ENCODE measurements at places on chromosomes 3 and 15.

DNA sequence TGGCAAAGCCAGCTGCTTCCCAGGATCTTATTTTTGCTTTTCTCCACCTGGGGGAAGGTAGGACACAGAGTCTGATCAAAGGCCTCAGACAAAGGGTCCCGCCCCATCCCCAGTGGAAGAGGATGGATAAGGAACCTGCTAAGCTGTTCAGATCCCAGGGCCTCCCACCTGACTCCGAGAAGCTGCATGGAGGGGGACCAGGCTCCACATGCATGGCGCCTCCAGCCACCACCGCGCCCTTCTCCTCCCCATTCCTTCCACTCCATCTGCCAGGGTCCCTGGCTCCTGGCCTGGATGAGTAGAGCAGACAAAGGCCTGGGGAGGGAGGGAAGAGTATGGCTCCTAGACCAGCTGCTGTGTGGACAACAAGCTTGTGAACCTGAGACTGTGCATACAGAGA is 20.0 kb upstream of the CRABP1 start:
- no peak for DNase-seq

DNA sequence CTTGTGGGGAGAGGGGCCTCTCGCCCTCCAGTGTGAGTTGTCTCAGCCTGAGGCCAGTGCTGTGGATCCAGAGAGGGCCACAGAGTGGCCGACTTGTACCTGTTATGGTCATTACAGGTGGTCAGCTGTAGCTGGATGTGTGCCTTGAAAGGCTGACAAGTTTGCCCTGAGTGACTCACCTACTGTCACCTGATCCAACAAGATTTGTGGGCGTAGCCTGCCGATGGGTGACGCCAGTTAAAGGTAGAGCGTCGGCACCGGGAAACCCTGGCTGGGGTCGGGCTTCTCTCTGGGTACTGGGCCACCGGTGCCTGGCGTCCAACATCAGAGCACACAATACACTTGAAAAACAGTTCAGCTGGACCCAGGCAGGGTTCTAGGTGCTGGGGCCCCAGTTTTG is 2.8 kb upstream of the ISG20 start:
- no peak for DNase-seq

DNA sequence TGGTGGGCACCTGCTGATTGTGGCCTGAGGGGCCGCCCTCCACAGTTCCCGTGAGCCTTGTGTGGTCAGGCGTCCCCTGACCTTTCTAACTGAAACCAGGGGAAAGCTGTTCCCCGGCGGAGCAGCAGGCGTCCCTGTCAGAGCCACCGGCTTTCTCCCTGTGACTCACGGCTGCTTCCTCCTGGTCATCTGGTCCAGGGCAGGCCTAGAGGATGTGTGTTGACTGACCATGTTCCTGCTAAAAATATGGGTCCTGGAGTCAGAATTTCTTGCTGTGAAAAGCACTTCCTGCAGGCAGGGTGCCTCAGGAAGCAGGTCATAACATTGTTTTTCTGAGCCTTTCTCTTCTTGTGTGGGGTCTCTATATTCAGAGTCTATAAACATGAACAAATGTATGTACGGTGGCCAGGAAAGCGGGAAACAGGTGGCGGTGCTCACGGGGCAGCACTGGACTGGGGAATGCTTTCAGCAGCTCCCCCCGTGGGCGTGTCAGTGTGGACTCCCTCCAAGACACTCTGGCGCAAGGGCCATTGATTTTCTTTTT is 38.4 kb upstream of the CGNL1 start:
- DNase-seq: no peak

DNA sequence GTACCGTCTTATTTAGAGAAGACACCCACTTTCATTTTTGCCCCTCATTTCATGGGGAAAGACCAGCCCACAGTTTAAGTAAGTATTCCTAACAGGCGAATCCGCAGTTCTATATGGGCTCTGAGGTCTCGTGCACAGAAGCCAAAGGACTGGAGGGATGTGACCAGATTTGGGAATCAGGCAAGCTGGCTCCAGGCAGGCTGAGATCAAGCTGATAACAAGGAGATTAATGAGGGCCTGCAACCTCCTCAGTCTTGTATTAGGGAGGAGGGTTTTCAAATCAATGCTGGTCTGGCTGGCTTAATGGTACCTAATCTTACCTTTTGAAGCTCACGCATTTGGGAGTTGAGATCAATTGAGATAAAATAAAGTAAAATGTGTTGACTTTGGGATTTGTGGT is 15.3 kb downstream of the ST8SIA2 start:
- DNase-seq: no peak

GRCh38 chr3:31504230-31504629 is 28.5 kb upstream of the STT3B start:
- no peak for DNase-seq

DNA sequence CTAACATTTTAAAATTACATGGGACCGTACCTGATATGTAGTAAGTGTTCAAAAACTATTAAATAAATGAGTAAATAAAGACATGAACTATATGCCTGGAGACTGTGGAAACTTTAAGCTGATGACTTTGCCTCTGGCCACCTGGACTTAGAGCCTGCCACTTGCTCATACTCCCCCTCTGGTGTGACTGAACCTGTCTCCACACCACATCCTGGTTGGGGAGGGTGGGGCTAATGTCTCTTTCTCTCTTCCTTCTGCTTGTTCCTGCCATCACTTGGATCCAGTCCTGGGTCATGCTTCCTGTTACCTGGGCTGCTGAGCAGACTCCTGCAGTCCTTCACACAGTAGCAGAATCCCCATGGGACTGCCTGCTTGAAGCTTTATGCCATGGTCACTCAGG is 8.2 kb upstream of the TMEM158 start:
- DNase-seq: no peak

- DNase-seq: no peak
Measured at GRCh38 chr15:36414670-36415069, 164.8 kb upstream of the CDIN1 start.
